CD4-positive, alpha-beta T cell treated with Interleukin-6 for 4 hours (primary cell): ENCODE measurements at places on chromosomes 2 and 18.

GRCh38 chr2:241774419-241775222, 2.0 kb upstream of the GAL3ST2 start:
- no peak for DNase-seq

- DNase-seq = no peak
Observed at GRCh38 chr2:25184254-25184653, 15.9 kb upstream of the POMC start.

- no peak for DNase-seq
Observed at GRCh38 chr2:17759805-17760204, 5.9 kb downstream of the GEN1 start.

GRCh38 chr18:24474406-24474805, 14.0 kb downstream of the HRH4 start:
- no peak for DNase-seq

- DNase-seq = no peak
Observed at GRCh38 chr18:57806201-57806977, 3.3 kb upstream of the ATP8B1 start.

DNA sequence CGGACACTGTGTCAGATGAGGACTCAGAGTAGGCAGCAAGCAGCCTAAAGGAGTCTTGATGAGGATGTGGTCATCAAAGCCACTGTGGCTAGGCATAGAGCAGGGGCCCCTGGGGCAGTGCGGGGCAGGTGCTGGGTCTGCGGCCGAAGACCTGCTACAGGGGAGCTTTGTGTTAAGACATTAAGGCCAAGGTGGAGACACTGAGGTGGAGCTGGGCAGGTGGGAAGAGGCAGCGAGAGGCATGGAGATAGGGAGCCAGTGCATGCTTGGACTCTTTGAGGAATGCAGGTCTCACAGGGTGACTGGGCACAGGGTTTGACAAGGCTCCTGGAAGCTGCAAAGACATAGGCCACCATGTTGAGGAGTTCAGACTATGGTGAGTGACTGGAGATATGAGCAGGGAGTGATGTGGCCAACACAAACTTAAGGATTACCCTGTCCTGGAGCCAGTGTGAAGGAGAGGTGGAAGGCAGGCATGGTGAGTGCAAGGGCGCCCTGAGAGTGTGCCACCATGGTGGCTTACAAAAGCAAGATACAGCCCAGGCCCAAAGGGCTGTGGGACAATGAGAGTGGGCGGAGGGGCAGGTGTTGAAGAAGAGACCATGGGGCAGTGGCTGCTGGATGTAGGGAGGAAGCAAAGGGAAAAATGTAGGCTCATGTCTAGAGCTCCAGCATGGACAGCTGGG, 450.9 kb upstream of the HS6ST1 start:
- no peak for DNase-seq

DNA sequence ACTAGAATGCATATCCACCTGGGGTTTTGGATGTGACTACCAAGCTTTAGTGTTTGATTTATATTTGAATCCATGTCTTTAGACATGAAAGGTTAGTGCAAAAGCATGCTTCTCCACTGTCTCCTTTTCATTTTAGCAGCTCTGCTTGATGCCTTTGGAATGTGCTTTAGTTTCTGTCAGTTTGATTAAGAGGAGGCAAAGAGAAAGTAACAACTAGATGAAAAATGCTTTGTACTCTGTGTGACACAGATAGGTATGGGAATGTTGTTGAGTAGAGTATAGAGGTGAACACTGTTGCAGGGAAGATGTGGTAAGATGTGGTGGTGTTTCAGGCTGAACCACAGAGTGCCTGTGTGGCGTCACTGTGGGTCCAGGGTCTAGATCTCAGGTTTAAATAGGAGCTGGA, 19.8 kb downstream of the PIK3C3 start:
- peak; percentile 3 for DNase-seq

GRCh38 chr2:140376686-140377085, 1596.5 kb upstream of the NXPH2 start:
- DNase-seq = no peak

DNA sequence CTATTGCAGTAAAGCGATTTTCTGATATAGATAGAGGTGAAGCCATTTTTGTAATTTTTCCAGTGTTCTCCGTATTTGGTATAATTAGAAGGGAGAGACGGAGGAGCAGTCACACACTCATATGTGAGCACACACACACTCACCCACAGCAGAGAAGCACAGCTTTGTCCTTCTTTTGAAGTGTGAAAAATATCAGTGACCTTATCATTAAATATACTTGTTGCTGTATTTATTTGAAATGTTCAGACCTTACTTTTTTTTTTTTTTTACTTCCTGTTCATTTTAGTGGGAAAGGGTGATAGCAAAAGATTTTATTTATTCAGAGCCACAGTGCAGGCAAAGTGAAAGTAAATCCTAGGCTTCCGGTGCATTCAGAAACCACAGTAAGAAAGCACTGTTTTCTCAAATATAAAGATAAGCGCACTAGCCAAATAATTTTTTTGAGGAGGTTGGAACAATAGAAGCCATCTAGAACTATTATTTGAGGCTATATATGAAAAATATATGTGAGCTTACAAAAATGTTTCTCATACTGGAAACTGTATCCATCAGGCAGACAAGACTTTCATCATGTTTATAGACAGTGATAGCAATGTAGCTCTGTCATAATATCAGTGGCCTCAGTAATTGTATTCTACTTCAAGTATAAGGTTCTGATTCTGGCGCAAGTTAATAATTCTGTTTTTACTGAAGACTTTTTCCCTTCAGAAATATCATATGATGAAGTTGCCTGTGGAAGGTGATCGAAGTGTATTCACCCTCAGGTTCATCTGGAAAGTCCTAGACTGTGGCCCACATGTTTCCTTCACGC, 37.2 kb downstream of the TSHZ1 start:
- DNase-seq = peak; percentile 41

GRCh38 chr2:109268916-109269315, 139.9 kb downstream of the SH3RF3 start:
- no peak for DNase-seq

- no peak for DNase-seq
Observed at GRCh38 chr2:54059504-54059903, 55.9 kb upstream of the ACYP2 start.

DNA sequence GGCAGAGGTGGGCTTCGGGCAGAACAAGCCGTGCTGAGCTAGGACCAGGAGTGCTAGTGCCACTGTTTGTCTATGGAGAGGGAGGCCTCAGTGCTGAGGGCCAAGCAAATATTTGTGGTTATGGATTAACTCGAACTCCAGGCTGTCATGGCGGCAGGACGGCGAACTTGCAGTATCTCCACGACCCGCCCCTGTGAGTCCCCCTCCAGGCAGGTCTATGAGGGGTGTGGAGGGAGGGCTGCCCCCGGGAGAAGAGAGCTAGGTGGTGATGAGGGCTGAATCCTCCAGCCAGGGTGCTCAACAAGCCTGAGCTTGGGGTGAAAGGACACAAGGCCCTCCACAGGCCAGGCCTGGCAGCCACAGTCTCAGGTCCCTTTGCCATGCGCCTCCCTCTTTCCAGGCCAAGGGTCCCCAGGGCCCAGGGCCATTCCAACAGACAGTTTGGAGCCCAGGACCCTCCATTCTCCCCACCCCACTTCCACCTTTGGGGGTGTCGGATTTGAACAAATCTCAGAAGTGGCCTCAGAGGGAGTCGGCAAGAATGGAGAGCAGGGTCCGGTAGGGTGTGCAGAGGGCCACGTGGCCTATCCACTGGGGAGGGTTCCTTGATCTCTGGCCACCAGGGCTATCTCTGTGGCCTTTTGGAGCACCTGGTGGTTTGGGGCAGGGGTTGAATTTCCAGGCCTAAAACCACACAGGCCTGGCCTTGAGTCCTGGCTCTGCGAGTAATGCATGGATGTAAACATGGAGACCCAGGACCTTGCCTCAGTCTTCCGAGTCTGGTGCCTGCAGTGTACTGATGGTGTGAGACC, at the start of gene PROC:
Gene PROC, plus strand, starts transcription at position 128 of the 812 bp plus-strand sequence. CDS start 1,516 bp downstream, outside the sequence.
- DNase-seq = no peak

GRCh38 chr18:60568220-60568619, 195.6 kb upstream of the MC4R start:
- no peak for DNase-seq

- DNase-seq = no peak
Observed at GRCh38 chr2:169511818-169512217, 2.3 kb downstream of the KLHL41 start.

DNA sequence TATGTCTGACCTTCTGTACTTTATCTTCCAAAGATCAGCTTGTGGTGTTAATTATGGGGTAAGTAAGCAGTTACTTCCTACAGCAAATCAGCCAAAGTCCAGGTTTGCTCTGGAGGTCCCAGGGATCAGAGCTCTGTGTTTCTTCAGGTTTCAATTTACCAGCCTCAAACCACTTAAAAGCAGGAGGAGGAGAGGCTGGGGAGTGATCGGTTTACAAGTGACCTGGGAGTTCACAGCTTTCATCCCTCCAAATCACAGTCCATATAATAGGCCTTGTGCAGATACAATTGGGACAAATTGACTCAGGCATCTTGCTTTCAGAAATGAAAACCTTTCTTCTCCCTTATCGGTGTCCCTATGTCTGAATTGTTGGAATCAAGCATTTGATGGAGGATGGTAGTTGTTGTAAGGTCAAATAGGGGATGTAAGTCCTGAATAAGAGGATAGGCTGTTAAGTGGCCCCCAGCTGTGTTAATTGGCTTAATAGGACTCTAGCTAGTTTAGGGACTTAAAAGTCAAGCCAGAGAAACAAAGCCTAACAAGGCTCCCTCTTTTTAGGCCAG, 188.0 kb upstream of the NT5C1B start:
- no peak for DNase-seq

DNA sequence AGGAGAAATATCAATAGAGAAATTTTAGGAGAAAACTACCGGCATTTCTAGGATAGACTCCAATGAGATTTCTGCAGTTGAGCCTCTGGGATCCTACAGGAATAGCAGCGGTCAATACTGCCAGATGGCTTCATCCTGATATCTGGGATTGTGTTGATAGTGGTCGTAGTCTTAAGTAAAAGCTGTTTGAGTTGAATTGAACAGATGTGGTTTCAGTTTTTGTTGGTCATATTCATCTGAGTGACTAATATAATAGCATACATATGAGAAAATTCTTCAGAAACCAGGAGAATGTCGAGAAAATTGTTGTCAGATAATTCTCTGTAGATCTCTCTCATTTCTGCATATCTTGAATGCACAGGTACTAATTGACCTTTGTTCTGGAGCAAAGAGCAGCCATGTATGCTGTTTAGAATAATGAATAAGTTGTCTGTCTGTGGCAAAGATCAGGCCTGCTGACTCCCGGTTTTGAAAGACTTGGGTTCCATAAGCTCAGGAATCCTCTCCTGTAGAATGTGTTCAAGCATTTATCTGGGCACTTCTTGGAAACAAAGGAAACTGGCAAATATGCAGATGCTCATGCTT, 288.1 kb downstream of the TMX3 start:
- DNase-seq = no peak

DNA sequence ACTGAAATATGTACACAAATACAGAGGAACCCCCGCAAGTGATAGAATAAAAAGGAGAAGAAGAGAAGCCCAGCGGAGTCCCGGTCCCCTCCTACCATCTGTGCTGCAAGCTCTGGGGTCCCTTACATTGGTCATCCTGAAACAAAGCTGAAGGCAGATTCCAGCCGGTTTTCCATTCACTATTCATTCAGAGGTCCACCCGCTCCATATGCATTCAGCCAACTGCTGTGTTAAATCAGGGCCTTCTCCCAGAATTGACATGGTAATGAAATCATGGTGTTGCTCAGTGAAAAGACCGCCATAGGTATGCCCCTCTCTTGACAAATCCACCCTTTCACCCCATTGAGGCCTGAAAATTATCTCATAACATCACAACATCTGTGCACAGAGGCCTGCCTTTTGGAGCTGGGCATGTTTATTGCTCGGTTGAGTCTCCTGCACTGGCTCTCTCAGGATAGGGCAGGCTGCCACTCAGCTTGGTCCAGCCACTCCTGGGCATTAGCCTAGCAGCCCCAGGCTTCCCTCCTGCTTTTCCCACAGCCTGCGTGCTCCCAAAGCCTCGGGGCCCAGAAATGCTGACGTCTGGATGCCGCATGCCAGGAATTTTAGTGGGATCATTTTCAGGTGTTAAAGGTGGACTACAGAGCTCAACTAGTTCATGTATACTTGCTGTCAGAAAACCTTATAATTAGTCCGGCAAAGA, 39.3 kb upstream of the ID2 start:
- DNase-seq = no peak

- DNase-seq = peak; percentile 46
Observed at GRCh38 chr2:98663511-98664090, 55.2 kb downstream of the UNC50 start.

- no peak for DNase-seq
Observed at GRCh38 chr2:240797500-240797895, 22.5 kb downstream of the KIF1A start.

DNA sequence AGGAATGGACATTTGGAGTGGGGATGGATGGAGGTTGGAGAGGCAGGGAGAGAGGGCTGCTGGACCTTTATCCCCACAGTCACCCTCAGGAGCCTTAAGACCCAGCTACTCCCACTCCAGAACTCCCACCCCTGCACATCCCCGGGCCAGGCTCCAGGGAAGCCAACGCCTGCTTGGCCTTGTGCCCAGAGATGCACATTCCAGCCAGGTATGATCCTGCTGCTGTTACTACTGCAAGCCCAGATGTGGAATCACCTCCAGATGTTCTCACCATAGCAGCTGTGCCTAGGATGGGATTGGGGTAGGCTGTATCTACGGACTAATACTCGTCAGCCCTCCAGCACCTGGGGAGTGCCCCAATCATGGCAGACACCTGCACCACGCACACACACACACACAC, 71.7 kb downstream of the ZFP36L2 start:
- no peak for DNase-seq
